ENCODE measurements at places on chromosomes 16 and 17. TPM values are rescaled to one million over a fixed set of nuclear protein-coding genes. Genes with fewer than 3 reads are reported as not detected.

- no peak for DNase-seq
Measured at GRCh38 chr16:31099860-31100638, 5.5 kb upstream of the VKORC1 start.

DNA sequence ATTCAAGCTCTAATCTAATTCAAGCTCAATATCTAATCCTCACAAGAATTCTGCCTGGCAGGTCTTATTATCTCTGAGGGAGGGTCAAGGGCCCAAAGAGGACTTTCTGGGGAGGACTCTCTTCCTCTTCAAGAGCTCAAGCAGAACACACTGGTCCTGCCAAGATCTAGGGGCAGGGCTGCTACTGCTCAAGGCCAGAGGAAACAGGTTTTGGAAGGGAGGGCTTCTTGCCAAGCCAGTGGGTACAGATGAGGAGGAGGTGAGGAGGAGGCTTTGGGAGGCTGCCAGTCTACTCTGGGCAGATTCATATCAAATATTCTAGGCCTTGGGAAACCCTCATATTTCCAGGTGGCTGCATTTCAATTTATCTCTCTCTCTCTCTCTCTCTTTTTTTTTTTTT is 51.8 kb upstream of the IL34 start:
- no peak for DNase-seq

DNA sequence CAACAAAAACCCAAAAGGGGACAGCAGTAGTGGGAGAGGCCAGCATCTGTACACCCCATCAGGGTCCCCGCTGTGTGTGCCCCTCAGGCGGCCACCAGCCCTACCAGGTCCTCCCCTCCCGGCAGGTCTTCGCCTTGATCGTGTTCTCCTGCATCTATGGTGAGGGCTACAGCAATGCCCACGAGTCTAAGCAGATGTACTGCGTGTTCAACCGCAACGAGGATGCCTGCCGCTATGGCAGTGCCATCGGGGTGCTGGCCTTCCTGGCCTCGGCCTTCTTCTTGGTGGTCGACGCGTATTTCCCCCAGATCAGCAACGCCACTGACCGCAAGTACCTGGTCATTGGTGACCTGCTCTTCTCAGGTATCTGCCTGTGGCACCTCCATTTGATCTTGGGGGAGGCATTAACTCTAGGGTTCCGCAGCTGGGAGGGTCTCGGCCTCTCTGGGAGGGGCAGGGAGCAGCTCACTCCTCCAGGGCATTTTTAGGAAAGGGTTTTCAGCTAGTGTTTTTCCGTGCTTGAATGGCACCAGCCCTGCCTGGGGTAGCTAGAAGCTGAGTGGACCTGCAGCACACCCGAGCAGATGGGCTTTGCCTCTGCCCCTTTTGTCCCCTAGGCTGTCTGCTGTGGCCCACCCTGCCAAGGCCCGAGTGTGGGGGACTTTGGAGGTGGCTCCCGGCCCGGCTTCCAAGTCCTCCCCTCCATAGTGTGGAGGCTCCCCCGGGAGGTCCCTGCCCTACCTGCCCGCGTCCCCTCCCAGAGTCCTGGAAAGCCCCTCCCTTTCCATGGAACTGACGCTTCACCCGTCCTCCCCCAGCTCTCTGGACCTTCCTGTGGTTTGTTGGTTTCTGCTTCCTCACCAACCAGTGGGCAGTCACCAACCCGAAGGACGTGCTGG is 2.6 kb downstream of the SYNGR2 start:
- DNase-seq = no peak

DNA sequence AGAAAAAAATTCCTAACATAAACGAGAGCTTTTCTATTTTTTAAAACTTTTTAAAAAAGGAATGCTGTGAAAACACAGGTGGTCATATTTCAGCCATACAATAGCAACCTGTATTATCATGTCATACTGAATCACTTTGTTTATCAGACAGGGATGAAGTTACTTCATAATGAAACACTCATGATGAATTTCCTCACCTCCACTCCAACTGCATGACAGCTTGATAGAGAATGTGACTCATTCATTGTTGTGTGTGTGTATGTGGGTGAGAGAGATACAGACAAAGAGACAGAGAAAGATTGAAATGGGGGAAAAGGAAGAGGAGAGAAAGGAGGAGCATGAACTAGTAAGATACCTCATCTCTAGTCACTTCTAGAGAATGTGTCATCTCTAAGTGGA is 109.0 kb downstream of the SYCE1L start:
- DNase-seq = peak; percentile 86

- DNase-seq = no peak
Measured at GRCh38 chr16:51237207-51237606, 86.1 kb upstream of the SALL1 start.

DNA sequence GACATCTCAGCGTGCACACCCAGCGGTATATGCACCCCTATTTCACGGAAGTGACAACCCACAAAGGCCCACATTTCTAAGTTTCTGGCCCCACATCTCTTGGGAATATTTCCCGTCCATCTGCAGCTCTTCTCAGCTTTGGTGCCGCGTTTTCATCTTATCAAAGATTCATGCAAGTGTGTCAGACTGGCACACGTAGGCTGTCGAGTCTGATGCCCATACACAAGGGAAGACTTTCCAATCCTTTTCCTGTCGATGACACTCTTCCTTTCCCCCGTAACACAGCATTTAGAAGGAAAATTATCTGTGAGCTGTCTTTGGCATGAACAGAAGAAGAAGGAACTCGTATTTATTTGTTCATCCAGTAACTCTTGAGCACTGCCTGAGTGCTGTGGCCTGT is 83.0 kb downstream of the SHISA6 start:
- no peak for DNase-seq

- no peak for DNase-seq
Measured at GRCh38 chr16:86604436-86605193, 26.3 kb downstream of the FOXL1 start.

DNA sequence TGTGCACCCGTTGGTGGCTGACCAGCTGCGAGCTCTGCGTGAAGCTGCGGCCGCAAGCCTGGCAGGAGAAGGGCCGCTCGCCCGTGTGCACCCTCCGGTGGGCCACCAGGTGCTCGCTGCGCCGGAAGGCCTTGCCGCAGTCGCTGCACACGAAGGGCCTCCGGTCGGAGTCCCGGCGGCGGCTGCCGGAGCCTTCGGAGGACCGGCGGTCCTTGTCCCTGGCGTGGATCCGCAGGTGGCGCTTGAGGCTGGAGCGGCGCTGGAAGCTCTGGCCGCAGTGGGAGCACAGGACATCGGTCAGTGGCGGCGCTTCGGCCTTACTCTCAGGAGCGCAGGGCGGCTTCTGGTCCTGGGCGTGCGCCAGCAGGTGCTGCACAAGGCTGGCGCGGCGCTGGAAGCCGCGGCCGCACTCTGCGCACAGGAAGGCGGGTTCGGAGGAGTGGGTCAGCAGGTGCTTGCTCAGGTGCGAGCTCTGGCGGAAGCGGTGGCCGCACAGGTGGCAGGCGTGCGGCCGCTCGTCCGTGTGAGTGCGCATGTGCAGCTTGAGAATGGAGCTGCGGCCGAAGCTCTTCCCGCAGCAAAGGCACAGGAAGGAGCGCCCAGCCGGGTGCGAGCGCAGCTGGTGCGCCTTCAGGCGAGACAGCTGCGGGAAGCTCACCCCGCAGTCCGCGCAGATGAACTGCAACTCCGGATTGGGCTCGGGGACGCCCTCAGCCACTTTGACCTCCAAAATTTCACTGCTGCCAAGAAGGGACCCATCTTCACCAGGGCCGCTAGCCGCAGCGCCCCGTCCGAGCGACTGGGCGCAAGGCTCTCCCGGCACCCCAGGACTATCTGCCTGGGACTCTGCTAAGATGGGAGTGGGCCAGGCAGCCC is 9.1 kb downstream of the ZSCAN10 start:
- no peak for DNase-seq

DNA sequence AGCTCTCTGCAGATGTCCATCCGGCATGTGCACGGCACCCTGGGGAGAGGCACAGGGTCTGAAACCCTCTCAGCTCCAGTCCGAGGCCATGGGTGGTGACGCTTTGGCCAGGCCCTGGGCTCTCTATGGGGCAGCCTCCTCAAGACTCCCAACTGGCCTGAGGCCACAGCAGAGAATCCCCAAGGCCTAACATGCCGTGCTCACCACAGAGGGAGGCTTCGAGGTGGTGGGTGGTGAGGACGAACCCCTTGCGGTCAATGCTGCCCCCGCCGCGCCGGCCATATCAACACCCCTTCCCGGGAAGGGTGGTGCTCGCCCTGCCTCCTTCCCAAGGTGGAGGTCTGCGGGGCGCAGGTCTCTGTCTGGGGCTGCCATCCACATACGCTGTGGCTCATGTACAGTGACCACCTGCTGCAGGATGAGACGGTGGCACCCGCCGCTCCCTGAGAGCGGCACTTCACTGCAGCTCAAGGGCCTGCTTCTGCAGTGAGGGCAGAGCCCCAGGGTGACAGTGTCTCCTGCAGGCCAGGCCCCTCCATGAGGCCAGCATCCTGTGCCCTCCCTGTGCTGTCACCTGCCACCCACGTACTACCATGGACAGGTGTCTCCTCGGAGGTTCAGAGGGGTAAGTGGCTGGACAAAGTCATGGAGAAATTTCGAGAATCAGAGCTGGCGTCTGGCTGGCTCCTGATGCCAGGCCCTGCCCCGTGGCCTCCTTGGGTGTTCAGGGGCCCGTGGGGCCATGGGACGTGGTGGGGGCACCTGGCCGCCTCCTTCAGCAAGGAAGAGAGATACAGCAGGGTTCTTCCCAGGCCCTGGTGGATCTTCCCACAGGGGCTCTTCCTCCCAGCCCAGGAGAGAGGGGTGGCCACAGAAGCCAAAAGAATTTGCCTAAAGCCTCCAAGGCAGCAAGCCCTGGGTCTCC is 54.6 kb upstream of the ACSF3 start:
- DNase-seq = no peak

Gene PIK3R5
- total RNA-seq = 1.7 TPM

Gene OR3A3
- not detected for total RNA-seq

Gene HEATR9
- total RNA-seq = not detected

Gene MPV17L
- 9.6 TPM for total RNA-seq

Gene CRISPLD2
- total RNA-seq = 3.3 TPM

Gene DPEP3
- total RNA-seq = not detected
